NB4 (cell line): ENCODE measurements at places on chromosomes 4 and X.

GRCh38 chr4:27316176-27316575 lies 455.5 kb downstream of the STIM2 start:
- no peak for DNase-seq

DNA sequence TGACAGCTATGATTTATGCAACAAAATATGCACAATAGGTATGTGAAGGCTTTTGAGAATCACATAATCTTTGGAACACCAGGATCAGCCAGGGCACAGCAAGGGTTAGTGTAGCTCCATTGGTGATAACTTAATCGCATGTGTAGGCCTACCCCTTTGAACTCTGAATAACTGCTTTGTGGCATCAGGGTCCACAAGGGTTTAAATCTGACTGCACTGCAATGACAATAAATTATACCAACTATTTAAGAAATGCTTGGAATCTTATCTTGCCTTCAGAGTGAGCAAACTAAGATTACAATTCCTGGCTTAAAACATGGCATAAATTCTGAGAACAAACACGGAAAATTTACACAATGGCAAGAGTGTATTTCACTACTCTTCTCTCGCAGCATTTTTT lies 245.8 kb downstream of the FBXO8 start:
- DNase-seq: no peak

DNA sequence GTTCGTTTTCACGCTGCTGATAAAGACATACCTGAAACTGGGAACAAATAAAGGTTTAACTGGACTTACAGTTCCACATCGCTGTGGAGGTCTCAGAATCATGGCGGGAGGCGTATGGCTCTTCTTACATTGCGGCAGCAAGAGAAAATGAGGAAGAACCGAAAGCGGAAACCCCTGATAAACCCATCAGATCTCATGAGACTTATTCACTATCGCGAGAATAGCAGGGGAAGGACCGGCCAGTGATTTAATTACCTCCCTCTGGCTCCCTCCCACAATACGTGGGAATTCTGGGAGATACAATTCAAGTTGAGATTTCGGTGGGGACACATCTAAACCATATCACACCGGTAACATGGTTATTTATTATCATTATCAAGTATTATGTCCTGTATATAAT lies 2204.5 kb downstream of the ARAP2 start:
- no peak for DNase-seq

- DNase-seq: no peak
These were observed 344.7 kb downstream of the GALNTL6 start for GRCh38 chr4:172157946-172158345.

- DNase-seq: no peak
These were observed 1276.1 kb downstream of the FSTL5 start for GRCh38 chr4:160887668-160888067.

GRCh38 chrX:13498238-13498637 lies 71.2 kb upstream of the EGFL6 start:
- DNase-seq: no peak

GRCh38 chr4:151807220-151807619 lies 46.4 kb upstream of the GATB start:
- no peak for DNase-seq
